Stimulated activated CD8-positive, alpha-beta memory T cell treated with anti-CD3 and anti-CD28 coated beads, Interleukin-15, amount 100 ng/mL, for 4 hours (primary cell): ENCODE measurements at places on chromosomes 7 and 10.

DNA sequence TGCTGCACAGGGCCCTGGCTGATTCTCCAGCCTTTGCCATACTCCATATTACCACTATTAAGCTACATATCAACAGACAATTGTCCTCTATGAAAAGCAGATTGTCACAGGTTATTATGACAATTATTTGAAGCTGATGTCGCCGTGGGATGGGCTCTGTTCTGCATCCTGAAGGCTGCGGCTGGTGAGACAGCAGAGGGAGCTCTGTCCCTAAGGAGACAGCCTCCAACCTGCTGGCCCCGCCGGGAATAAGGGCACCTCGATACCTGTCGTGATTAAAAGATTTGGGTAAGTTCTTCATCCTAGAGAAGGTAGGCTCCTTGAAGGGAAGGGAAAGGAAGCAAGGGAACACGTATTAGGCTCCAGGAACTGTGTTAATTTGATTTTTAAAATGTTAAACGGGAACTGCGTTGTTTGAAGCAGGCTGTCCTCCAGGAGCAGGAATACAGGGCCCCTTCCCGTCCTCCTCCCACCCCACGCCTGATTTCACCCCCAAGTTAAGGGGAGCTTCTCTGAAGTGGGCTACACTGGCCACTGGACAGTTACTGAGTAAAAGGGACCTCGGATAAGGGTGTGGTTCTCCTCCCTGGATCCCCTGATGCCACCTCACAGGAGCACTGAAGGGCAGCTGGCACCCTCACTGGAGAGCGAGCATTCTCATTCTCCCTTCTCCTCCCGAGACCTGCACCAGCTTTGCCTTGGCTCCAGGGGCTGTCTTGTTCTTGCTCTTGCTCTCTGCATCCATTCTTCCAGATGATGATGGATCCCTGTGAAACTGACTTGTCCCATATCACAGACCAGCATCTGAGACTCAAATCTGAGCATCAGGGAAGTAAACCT is 11.8 kb upstream of the TIAL1 start:
- no peak for DNase-seq

DNA sequence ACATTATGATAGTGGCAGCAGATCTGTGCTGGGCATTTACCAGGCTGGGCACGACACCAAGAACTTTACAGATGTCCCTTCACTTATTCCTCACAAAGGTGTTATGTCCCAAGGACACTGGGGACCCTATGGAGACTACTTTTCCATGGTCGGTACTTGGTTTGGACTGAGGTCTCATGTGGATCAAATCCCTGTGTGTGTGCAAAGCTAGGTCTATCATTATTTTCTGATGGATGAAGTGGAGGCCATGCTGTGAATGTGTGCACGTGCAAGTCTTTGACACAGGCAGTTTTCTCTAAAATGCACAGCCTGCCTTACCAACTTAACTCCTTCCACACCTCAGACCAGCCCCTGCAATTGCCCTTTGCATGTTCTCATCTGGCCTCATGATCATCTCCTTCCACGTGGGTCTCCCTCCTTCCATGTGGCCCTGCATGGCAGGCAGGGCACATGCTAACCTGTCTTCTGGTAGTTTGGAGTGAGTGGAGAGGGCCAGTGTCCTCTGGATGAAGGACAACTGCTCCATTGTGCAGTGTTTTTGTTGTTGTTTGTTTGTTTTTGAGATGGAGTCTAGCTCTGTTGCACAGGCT is 16.0 kb upstream of the ZNF273 start:
- no peak for DNase-seq

- no peak for DNase-seq
These were observed 129.7 kb upstream of the COBL start for GRCh38 chr7:51446356-51446755.

DNA sequence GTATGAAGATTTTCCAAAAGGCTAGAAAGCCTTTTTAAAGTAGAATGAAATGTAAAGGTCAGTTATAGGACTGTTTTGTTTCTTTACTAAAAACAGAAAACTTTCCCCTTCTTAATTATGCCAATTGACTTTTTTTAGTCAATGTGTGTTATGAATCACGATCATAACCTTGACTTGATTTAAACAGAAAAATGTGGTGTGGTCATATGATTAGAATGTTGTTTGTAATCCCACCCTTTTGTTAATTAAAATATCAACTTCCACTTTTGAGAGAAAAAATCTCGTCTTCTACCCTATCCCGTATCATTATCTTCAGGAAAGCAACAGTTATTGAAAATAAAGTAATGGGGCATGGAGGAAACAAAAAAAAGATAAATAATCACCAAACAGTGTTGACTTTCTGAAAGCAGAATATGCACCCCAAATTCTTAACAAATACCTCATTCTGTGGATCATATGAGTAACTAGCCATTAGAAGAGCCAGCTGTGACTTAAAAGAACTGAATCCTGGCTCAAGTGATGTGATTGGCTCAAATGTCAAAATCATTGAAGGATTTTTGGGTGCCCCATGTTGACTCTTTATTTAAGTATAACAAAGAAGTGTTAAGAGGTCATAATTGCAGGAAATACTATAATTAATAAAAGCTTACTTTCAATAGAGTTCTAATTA is 32.3 kb upstream of the SLC16A12 start:
- DNase-seq = no peak

DNA sequence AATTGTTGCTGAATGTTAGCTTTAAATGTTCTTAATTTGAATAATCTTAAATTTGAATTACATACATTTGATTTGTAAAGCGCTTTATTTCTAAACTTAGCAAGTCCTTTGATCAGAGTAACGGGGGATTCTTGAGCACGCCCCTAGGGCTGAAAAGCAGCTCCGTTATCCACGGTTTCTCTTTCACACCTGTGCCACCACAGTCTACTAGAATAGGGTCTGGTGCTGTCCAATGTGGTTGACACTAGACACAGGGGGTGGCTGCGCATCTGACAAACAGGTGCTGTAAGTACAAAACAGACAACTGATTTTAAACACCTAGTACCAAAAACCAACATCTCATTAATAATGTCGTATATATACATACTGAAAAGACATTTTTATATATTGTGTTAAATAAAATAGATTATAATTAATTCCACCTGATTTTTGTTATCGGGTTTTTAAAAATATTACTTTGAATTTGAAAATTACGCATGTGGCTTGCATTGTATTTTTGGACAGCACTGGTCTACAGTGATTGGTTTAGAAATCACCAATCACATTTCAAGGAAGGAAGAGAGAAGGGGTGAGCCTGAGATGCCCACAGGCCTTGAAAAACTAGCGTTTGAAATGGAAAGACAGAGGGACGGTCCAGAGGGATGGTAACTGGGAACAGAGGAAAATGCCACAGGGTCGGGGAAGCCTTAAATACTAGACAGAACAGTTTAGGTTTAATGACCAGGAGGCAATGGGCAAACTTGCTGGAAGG is 7.3 kb downstream of the SEPHS1 start:
- DNase-seq = no peak

DNA sequence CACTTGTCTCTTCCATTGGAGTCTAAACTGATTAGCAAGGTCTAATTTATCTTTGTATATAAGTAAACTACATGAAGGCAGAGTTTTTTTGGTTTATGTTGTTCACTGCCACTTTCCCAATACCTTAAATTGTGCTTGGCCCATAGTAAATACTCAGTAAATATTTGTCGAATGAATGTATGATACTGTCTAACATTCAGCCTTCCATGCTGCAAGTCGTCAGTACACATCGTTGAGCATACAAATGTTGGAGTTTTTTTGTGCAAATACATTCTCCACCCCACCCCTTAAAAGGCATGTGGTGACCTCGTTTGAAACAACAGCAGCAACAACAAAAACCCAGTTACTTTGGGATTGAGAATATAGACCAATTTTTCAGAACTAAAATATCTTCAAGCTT is 17.4 kb upstream of the IGF2BP3 start:
- DNase-seq = no peak
